Activated T-helper 1 cell treated with anti-CD3 and anti-CD28 coated beads, Interleukin-2, amount 50 U/mL, for 16 hours (primary cell): ENCODE measurements at places on chromosomes 2 and 18.

DNA sequence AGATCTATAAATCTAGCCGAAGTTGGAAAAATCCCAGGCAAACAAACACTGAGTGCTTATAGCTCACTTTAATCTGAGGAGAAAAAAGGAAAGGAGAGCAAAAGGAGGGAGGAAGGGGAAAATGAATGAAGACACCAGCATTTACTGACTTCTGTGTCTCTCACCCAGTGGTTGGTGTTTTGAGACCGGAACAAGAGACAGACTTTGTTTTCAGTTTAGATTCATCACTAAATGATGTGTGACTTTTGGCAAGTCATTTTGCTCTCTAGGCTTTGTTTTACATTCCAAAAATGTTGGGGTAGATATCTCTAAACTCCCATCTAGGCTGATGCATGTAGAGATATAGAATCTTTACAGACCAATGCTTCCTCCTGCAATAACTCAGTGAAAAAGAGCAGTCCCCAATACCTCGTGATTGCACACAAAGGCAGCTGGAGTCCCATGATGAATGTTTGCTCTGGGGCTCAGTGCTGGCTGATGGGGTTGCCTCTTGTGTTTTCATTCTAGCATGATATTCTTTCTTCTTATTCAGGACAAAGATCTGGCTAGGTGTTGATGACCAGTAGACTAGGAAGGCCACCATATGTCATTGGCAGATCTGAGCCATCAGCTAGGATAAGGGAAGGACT is 51.4 kb downstream of the TRIB2 start:
- DNase-seq, result no peak

DNA sequence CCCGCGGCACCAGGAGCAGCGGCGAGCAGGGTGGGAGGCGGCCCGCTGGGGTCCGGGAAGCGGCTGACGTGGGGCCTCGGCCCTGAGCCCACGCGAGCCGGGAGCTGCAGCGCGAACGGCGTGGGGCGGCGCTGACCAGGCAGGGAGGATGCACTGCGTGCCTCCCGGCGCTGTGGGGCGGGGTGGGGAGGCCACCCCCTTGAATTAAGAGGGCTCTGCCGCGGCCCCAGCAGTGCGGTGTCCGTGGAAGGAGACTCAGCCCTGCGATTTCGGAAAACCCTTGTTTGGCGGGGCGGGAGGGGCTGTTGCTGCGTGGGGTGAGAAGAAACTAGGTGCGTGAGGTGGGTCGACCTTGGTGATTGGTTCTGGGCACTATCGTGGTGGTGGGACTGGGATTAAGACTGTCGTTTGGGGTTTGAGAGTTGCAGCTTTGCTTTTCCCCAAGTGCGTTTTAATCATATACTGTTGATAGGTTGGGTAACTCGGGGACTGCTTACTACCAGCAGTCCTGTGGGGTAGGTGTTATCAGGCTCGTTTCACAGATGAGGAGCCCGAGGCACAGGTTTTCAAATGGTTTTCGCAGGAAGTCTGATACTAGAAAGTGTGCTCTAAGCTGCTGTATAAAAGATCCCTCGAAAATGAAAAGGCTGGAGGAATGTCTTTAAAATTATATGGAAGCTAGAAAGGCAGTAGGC is 722 bp downstream of the ACSL3 start:
- DNase-seq, result no peak

DNA sequence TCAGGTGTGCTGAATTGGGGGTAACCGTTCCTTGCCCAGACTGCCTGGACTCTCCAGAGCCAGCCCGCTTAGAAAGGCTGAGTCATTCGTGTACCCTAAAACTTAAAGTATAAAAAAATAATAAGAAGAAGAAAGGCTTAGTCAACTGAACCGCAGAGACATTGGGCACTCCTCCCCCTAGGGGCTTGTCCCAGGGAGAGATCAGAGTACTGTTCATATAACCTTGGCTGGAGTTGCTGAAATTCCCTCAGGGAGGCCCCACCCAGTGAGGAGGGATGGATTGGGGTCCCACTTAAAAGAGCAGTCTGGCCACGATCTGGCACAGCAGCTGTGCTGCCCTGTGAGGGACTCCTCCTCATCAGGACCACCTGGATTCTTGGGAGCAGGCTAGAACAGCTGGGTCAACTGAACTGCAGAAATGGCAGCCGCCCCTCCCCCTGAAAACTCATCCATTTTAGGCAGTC is 37.2 kb downstream of the ANKRD12 start:
- no peak for DNase-seq

- no peak for DNase-seq
These were observed 39.2 kb downstream of the WDR33 start for GRCh38 chr2:127771756-127772155.

DNA sequence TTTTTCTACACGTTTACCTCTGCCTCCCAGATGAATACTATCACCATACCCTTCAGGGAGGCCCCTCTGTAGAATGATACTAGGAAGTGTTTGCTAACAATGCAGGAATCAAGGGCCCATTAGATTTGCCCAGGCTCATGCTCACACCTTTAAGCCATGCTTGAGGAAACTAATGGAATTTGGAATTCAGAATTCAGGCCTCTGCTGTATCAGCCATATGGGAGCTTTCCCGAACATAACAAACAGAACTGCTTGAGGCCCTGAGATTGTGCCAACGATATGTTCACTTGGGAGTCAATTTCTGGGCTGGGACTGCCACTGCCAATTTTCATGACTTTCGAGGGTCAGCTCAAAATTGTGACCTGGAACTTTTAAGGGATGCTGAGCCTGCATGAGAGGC is 282.5 kb downstream of the CLIP4 start:
- DNase-seq, result no peak

DNA sequence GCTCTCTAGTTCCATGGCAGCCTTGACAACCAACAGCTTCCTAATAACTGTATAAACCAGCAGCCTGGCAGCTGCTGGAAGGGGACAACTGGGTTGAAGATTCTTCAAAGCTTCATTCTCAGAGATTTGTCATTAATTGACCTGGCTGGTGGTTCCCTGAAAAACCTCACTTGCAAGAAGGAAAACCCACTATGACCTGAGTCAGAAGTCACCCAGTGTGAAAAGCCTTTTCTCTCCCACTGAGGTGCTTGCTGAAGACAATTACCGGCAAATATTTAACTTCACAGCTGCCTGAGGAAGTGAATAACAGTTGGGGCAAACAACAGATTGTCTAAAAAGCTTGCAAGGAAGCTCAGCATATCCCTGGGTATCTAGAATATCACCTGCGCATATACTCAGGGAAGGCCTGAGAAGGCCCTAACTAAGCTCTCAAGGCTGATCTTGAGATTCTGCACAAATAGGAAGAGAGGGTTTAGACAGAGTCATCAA is 49.9 kb downstream of the CRACDL start:
- DNase-seq, result no peak

GRCh38 chr2:235949567-235950472 is 218.4 kb downstream of the GBX2 start:
- DNase-seq, result no peak

DNA sequence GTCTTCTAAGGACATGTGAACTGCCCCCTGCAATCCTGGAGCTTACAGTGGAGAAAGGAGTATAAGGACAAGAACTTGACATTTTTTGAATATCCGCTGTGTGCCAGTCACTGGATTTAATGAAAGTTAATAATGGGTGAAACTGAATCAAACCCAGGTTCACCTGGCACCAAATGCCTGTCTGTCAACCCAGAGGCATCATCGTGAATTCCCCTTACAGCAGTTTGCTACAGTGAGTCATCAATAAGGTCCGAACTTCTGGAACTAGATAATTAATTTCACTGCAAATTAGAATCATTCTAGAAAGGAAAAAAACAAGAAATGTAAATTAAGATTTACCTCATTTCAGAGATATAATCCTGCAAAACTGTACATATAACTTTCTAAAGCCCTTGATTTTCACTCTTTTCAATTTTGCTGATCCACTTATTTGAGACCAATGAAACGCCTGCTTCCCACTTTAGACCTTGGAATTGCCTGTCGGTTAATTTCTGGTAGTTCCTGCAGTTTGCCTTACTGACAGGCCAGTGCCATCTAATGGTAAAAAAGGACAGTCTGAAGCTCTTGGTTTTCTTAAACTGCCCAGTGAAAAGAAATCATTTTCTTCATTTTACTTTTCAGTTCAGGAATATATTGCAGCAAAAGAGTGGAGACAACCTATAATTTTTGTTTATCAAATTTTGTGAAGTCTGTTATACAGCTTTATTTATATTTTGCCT is 8.2 kb downstream of the DSG2 start:
- no peak for DNase-seq

DNA sequence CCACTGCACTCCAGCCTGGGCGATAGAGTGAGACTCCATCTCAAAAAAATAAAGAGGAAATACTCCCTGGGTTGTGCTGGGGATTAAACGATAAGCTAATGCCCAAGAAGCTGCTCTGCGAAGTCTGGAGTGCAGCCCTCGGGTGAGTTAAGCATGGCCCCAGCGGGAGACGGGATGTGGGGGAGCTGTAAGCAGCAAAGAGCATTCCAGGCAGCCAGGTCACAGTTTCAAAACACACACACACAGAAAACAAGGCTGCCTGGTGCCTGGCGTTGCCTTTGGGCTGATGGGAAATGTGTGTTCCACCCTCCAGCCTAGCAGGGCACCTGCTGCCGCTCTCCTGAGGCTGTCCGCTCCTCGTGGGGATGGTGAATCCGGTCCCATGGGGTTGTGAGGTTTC is 24.1 kb downstream of the ODC1 start:
- DNase-seq, result no peak

DNA sequence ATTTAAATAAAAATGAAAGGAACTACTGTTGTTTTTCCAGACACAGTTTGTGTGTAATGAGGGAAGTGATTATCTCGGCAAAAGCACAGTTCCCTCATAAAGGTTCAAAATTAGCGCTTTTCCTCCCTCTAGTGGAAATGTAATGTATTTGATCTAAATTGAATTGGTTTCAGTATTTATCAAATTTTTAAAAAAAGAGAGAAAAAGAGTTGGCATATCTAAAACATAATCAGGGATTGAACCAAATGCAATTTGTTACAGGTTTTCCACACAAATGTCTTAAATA is 37.5 kb downstream of the CMPK2 start:
- DNase-seq, result no peak

DNA sequence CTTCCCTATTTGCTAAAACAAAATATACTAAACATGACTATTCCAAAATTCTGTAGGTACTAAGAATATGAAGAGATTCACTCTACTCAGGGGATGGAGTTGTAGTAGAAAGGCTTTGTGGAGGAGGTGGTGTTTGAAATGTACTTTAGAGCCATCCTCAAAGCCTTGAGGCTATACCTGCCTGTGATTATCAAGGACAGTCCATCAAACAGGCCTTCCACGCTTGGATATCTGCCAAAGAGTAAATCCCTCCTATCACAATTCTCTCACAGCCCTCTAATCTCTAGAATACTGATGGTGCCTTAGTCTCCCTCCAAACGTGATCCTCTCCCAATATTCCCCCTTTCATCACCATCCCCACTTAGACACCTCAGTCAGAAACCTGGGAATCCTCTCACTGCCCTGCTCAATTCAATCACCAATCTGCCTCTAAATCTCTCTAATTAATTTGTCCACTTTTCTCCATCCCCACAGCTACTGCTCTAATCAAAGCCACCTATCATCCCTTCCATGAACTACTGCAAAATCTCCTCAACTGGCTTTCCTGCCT is 13.1 kb downstream of the SOS1 start:
- DNase-seq, result no peak
